ENCODE measurements at places on chromosomes 11 and 22.

GRCh38 chr11:92067016-92067415 lies 157.6 kb upstream of the FAT3 start:
- no peak for DNase-seq

- no peak for DNase-seq
Measured at GRCh38 chr22:50737728-50738648, at the start of gene ACR. TSS of gene ACR (plus strand) at chr22:50738204. CDS start at chr22:50738236, 32 bp downstream.

GRCh38 chr11:10322401-10322800 lies 17.5 kb downstream of the ADM start:
- DNase-seq = peak; percentile 39

DNA sequence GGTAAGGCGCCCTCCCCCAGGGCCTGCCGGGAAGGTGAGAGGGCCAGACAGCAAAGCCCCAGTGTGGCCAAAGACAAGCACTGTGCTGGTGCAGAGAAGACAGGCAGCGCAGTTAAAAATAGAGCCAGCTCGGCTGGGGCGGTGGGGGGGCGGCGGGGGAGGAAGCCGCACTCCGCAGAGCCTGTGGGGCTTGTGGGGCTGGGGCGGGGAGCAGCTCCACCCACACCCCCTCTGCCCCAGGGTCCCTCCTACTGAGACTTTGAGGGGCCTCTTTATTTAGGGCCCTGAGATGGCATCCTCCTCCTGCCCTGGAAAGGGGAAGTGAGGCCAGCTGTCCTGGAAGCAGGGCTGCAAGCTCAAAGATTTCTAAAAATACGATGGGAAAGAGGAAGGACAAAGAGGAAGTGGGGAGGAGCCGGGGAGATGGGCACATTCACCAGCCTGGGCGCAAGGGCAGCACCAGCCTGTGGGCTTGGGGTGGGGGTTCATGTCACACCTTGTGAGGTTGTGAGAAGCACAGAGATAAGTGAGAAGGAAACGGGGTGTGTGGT lies 2.6 kb downstream of the CYTH4 start:
- no peak for DNase-seq

DNA sequence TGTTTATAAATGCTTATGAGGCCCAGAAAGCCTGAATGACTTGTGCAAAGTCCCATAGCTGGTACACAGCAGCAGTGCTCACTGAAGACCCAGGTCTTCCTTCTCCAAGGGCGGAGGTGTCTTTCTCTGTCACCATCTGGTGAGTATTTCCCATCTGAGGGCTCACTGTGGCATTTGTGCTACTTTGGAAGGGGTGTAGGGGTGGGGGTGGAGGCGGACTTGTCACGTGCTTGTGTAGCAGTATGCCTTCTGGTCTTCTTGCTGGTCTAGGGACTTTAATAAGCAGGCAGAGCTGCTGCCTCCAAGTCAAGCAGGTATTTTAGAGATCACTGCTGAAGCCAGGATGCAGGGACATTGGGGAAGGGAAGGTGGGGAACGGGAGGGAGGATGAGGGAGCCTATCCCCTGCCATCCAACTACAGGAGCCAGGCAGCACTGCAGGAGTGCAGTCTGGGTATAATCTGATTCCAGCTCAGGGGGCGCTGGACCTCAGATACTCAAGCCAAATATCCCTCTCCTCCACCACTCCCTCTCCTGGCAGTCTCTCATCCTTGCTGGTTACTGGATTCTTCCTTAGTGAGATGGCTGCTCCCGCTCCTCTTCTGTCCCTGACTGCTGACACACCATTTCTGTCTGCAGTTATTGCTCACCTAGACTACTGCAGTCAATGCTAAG lies 3.4 kb downstream of the ABCC8 start:
- DNase-seq = no peak

DNA sequence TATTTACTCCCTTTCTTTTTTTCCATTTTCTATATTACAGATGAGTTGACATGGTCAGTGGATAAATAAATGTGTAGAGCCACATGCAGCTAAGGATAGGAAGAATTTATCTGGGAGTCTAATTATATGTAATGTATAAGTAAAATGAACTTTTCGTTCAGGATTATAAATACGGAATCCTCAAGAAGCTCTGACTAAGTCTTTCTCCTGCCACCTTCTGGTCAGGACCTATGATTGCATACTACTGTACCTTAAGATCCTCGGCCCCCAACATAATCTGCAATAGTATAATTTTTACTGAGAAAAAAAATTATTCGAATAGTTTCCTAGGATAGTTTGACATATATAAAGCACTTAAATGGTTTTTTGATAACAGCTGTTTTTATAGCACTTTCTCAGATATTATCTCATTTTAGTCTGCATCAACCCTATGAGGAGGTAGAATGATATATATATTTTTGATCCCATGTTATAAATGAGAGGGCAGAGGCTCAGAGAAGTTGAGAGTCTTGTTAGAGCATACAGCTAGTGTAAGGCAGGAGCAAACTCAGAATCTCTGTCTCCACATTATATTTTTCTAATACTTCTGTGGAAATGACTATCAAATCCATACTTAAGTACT lies 36.1 kb downstream of the CCDC90B start:
- DNase-seq = peak; percentile 80

DNA sequence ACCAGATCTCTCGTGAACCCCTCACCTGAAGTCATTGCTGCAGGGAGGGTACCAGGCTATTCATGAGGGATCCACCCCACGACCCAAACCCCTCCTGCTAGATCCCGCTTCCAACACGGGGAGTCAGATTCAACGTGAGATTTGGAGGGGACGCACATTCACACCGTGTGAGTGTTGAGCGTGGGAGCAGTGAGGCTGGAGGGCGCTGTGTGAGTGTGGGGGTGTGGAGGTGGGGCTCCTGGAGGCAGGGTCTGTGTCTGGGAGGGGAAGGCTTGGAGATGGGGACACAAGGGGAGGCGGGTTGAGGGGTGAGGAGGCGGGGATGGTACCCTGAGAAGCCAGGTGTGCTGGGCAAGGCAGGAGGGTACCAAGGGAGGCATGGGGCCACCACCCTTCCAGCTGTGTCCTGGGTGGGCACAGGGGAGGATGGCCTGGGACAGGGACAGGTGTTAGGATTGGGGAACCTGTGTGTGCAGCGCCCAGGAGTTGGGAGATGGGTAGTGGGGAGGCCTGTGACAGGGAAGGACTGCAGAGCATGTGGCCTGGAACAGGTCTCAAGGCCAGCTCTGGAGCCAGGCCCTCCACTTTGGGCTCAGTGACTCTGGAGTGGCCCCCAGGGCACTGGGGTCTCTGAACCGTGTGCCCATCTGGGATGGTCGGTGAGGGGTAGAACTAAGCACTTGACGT lies 13.6 kb downstream of the TPCN2 start:
- DNase-seq = no peak

GRCh38 chr22:25786165-25786564 lies 44.2 kb downstream of the MYO18B start:
- DNase-seq = no peak

DNA sequence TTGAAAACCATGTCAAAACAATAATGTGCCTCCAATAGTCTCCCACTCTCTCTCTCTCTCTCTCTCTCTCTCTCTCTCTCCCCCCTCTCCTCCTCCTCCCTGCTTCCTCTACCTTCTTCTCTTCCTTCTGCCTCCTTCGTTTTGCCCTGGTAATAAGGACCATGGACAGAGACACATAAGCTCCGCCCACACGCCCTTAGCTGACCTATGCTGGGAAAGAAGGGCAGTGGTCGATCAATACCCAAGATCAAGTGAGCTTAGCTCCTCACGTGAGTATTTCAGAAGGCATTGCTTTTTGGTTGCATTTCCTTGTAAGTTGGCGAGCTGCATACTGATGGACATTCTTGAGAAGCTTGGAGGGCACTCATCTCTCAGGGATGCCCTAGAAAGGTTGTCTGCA lies 194.8 kb downstream of the MIAT start:
- DNase-seq = no peak

GRCh38 chr11:94537031-94537600 lies 6.6 kb upstream of the FUT4 start:
- DNase-seq = peak; percentile 63

Data from adipocyte (in vitro differentiated cells).